ENCODE measurements at places on chromosomes 2 and 18.

DNA sequence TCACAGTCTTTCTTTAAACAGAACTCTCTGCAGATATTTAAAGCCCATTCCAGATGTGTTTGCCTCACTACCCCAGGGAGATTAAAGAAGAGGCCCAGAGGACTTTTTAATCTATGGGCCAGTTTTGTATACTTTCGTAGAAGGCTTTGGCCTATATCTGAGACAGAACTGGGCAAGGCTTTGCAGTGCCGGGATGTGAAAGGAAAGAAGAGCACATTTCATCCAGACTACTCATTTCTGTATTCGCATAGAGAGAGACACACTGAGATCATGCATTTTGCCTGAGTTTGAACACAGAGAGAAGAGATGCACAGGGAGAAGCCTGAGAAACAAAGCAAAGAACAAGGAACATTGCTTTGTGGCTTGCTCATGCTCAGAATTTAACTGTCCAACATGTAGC, 54.9 kb upstream of the SLC5A7 start:
- DNase-seq, result no peak

DNA sequence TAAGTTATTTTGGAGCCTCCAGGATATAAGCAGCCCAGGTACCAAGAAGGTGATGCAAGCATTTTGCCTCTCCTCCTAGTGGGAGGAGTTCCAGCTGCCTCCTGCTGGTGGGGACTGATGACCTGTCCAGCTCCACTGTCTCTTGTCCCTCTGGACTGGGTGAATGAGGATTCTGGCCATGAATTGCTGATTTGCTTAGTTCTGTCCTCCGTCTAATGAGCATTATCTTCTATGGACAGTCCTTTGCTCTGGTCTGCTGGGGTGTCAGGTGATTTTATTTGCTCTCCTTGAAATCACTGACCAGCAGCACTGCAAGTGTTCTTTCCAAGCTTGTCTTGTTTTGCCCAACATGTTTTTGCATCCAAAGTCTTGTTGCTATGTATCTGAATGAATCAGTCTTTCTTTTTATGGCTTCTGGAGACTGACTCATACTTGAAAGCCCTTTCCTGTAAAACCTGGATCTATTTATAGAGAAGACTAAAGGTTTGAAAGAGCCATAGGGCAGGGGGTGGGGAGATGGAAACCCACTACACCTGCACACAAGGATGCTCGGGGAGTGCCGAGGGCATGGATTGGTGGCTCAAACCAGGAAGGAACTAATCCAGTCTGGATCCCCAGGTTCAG, 40.5 kb upstream of the EFHD1 start:
- DNase-seq, result no peak

DNA sequence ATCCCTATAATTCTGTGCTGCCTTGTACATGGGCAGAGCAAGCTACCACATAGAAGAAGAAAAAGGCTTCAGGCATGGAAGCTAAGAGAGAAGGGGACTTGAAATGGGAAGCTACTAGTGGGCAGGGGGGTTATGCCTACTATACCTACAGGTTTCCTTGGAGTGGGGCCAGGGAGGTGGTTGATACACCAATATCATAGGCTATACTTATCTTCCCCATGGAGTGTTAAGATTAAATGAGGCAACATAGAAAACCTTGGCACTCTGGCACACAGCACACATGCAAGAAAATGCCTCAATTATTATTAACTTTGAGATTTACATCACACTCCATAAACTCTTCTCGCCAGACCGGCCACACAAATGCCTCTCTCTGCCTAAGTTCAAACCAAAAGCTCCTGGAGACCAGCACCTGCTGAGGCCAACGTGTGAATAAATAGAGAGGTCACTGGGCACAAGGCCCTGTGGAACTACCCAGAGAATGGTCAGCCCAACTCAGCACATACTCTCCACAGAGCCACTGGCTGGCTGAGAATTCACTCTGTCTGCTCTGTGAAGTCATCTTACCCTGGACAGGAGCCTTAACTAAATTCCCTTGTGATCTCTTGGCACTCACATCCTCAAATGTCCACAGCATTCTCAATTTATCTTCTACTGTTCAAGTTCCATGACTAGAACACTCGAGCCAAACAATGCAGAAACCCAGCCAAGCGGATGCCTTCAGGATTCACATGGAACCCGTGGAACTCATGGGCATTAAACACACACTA, 498.7 kb downstream of the BCL11A start:
- no peak for DNase-seq

- no peak for DNase-seq
These were observed 201.7 kb downstream of the ALK start for GRCh38 chr2:29719639-29720038.

All from AG04450 (cell line).